IPS-NIHi11 (cell line): ENCODE measurements at places on chromosomes 2 and 18.

DNA sequence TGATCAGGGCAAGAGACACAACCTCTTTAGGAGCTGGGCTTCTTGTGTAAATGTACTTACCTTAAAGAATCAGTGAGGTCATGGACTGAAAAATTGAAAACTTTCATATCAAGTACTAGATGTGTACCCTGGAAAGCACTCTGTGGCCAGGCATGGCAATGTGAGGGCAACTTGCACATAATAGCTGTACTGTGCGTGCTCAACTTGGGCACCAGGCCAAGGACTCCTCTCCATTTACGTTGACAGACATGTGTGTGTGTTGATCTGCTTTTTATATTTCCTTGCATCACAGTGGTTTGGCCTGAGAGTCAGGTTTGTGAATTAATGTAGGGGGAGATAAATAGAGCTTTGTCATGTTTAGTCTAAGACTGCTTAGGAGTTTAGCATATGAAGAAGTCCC, 669.5 kb upstream of the REG3G start:
- DNase-seq, result no peak

DNA sequence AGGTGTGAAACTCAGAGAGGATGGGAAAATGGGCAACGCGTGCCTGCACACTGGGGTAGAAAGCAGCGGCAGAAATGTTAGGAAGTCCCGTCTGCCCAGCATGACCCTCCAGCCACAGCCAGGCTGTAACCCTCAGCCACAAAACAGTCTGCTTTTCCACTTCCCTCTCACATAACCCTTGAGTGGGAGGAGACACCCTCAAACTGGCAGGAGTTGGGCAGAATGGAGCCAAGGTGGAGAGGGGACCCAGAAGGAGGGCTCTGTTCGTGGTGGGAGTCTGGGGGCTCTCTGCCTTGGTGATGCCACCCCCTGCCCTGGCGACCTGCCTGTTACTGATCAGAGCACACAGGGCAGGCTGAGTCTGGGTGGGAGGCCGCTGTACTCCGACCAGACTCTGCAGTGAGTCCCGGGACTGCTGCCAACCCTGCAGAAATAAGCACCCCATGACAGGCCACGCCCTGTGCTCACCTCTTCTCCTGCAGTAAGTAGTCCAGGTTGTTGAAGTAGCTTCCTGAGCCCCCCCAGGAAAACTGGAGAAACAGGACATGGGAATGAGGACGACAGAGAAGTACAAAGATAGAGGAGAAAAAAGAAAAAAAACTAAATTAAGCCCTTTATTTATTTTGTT, 16.0 kb downstream of the FAM178B start:
- no peak for DNase-seq

GRCh38 chr18:10497206-10497749, 28.5 kb upstream of the NAPG start:
- DNase-seq, result no peak

DNA sequence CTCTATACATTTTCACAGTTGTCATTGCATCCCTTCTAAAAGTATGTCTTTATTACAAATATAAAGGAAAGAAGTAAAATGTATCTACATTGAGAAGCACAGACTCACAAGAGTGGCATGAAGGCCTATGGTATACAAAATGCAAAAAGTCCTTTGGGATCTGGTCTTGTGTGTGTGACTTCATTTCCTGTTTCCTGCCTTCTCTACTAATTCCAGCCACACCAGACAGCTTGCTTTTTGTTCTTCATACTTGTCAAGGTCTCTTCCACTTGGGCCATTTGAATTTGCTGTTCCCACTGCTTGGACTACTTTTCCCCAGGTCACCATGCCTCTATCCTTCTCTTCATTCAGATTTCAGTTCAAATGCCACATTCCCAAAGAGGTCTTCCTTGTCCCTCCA, 6.7 kb upstream of the PNO1 start:
- no peak for DNase-seq

DNA sequence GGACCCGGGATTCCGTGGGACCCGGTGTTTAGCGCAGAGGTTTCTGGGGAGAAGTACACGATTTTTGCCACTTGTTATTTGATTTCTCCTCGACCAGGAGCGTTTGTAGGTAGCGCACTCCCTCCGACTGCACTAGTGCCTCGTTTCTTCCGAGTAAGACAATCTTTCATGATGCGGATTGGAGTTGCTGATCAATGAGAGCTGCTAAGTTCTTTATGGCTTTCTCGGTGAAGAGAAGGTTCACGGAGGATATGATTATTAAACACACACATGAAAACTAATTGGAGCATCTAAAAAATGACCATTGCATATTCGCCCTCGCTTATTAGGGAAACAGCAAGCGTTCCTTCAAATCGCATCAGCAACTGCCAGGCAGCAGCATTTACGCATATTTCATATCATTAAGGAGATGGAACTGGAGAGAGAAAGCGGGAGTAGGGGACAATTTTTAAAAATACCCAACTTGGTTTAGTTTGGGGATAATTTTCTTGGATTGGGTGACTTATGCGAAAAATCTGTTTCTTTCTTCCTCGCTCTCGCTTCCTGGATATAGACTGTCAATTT, 616 bp downstream of the EML6 start:
- peak; percentile 17 for DNase-seq
